Stimulated activated CD4-positive, alpha-beta T cell treated with anti-CD3 and anti-CD28 coated beads, Interleukin-15, amount 100 ng/mL, for 48 hours (primary cell): ENCODE measurements at places on chromosomes 2 and 18.

DNA sequence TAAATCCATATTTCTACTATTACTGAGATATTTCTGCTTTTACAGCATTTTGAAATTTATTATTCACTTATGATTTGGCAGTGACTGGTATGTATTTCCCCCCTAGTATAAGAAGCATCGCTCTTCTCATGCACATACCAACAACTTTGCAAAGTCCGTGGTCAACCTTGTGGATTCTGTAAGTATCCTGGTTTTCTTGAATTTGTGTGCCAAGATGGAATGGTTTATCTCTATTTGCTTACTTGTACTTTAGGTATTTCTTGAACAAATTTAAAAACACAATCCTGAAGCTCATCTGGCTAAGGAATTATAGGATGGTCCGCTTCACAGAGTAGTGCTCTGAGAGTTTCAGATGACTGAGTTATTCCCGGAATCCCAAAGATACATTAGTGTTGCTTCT is 85.0 kb upstream of the FAM237A start:
- DNase-seq: no peak

- no peak for DNase-seq
Observed at GRCh38 chr2:163778045-163778781, 42.4 kb upstream of the FIGN start.

DNA sequence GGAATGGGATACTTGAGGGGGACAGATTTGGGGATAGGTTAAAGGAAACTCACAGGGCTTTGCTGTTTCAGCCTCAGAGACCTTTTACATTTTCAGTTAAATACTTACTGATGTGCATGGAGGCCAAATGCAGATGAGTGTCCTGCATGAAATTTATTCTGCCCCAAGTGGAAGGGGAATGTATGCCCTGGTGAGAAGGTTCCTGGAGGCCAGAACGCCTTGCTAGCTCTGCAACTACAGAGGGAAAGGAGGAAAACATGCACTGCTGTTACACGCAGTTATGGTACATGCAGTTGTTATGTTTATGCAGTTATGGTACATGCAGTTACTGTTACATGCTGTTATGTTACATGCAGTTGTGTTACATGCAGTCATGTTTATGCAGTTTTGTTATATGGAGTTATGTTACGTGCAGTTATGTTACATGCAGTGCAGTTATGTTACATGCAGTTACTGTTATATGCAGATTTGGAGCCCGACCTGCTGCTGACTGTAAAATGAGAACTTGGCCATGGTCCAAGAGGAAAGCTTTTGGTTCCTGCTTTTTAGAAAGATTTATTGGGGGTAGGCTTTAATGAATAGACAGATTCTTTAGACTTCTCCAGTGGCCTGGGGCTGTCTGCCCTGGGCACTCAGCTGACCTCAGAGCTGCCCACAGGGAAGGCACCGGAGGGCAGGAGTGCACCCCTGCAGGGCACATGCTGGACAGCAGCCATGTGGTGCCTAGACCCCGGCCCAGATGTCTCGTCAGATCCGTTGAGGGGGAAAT is 84.1 kb downstream of the LDLRAD4 start:
- DNase-seq: no peak

DNA sequence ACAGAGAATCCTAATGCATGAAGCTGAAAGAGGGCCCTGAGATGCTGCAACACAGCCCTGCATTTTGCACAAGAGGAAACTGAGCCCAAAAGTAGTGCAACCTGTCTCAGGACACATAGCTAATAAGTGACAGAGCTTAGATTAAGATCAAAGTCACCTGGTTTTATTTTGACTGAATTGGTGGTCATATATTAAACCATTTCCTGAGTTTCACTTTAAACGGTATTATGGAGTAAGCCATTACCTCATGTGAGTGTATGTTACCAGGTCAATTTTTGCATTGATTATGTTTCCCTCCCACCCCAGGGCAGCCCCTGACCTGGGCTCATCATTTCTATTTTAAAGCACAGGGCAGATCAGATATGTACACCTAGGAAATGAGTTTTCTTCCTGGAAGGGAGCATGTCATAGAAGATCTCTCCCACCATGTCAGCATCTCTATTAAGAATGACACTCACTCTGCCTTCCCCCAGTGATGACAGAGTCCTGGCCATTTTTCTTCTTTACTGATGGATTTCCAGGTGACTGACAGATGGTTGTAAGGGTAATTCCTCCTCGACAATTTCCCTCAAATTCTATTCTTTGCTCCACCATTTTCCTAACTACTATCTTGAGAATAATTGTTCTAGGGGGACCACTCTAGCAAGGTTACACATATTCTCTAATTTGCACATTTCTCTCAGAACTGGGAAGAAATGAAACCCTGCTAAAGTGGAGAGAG is 441.3 kb upstream of the SLC14A2 start:
- DNase-seq: no peak

GRCh38 chr2:148865512-148865911 is 9.5 kb upstream of the KIF5C start:
- DNase-seq: no peak

- DNase-seq: no peak
Observed at GRCh38 chr18:51137891-51138290, 59.6 kb downstream of the MEX3C start.

- DNase-seq: no peak
Observed at GRCh38 chr2:26617588-26618083, 23.5 kb downstream of the CIB4 start.

GRCh38 chr2:9234680-9235146 is 28.1 kb downstream of the ASAP2 start:
- DNase-seq: no peak

DNA sequence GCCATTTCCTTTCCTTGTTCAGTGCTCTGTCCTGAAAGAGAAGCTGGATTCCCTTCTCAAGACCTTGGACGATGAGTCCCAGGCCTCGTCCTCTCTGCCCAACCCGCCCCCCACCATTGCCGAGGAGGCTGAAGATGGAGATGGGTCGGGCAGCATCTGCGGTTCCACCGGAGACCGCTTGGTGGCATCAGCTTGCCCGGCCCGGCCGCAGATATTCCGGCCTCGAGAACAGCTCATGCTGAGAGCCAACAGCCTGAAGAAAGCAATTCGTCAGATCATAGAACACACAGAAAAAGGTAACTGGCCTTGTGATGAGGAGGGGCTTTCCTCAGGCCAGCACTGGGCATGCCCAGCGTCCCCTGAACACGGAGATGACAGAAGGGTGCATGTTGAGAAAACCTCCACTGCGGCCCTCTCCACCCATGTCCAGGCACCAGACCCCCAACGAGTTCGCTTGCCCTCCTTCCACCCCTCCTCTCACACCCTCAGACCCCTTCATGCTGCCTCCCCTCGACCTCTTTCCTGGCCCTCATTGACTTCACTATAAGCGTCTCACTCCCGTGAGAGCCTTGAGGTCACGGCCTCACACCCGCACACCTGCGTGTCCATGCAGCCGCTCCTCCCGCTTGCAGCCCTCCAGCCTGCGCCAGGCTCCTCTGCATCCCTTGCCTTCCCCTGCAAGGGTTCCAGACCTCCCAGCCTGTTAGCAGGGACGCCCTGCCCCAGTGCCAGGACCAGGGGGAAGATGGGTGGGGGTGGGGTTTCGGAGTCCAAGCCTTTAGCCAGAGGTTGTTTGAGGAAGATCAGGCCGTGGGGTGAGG is 95.0 kb downstream of the DGKD start:
- no peak for DNase-seq

- no peak for DNase-seq
Observed at GRCh38 chr18:3081584-3081991, 68.6 kb upstream of the LPIN2 start.

DNA sequence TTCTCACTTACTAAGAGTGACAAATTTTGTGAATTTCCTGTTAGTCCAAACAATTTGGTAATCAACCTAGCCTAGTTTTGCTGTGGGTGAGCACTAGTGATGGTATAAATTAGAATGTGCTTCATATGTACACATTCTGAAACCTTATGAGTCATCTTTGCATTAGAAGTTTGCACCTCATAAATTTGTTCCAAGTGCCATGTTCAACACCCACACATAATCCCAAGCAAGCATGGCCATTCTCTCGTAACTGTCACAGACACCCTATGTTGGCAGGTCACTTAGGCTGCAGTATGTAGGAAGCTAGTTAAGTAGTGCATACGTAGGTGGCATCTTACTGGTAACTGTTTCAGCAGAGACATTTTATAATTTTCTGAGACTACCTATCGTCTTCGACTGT is 46.9 kb downstream of the NAB1 start:
- no peak for DNase-seq

- no peak for DNase-seq
Observed at GRCh38 chr18:47485221-47485797, 233.8 kb upstream of the SKOR2 start.

DNA sequence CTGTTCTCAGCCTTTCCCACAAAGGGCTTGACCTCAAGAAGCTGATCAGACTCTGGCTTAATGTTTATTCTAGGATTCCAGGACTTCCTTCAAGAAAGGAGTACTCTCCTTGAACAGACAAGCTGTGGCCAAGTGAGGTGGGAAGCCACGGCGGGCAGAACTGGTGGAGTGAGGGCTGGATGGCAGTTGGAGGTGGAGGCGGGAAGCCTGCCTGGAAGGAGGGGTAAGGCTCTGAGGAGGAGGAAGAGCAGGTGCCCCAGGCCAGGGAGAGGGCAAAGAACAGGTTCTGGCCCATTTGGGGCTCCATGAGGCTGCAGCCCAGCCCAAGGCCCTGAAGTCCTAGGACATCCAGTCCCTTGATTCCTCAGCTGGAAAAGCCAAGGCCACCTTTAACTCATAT is 143.9 kb downstream of the CYP26B1 start:
- DNase-seq: no peak

GRCh38 chr2:134586326-134586965 is 132.4 kb downstream of the TMEM163 start:
- no peak for DNase-seq

DNA sequence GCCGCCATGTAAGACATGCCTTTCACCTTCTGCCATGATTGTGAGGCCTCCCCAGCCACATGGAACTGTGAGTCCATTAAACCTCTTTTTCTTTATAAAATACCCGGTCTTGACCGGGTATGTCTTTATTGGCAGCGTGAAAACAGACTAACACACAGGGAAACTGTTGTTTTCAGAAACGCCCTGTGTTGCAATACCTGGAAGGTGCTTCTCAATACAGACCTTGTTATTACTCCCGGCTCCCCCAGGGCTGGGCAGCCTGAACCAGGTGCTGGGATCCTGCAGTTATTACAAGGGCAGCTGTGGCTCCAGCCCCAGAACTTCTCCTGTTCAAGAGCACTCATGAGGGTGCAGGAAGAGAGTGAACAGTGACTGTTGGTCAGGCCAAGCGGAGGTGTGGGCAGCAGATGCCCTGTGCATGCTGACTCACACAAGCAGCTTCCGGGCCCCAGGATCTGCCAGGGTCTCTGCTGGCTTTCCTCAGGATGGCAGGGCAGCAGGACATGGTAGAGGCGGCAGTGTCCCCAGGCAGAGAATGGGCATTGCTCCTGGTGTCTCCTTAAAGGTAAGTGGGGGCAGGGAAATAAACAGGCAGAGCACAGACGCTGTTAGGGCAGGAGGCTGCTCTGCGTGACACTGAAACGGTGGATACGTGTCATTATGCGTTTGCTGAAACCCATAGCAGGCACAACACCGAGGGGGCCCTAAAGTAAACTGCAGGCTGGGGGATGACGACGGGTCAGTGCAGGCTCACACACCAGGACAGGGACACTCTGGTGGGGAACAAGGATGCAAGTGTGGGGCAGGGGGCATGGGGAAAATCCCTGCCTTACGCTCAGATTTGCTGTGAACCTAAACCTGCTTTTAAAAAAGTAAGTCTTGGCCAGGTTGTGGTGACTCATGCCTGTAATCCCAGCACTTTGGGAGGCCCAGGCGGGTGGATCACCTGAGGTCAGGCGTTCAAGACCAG is 89.1 kb downstream of the NDUFA10 start:
- DNase-seq: no peak

DNA sequence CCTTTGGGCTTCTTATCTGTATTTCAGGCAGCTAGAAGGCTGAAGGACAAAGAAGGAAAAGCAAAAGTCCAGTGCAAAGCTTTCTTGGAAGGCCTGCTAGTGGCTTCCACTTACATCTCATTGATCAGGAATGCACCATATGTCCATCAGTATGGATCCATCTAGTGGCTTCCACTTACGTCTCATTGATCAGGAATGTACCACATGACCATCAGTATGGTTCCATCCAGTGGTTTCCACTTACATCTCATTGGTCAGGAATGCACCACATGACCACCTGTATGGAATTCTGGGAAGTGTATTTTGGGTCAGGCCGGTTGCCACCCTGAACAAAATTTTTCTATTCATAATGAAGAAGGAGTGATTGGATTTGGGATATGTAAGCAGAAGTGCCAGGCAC is 70.6 kb downstream of the LYPD6 start:
- no peak for DNase-seq

- DNase-seq: no peak
Observed at GRCh38 chr18:3260995-3261372, 949 bp upstream of the MYL12B start.

DNA sequence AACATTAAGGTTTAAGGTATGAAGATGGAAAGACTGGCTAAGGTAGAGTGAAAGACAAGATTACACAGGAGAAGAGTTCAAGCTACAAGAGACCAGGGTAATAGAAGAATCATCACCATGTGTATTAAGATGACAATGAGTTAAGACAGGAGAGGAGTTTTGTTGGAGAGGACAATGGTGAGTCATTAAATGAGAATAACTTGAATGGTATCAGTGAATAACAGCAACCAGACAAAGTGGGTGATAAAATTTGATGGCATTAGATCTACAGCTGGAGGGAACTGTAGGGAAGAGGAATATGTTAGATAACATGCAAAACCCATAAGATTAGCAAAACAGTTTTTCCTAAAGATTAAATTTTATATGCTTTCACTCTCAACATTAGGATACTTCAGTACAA is 18.8 kb upstream of the ENOSF1 start:
- no peak for DNase-seq

DNA sequence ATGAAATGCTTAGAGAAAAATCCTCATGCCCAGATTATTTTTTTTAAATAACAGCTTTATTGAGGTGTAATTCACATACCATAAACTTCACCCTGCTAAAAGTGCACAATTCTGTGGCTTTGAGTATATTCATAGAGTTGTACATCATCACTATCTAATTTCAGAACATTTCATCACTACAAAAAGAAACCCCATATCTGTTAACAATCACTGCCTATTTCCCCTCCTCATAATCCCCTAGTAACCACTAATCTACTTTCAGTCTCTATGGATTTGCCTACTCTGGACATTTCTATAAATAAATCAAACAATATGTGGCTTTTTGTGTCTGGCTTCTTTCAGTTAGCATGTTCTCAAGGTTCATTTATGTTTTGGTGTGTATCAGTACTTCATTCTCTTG is 51.4 kb downstream of the OSBPL1A start:
- no peak for DNase-seq

DNA sequence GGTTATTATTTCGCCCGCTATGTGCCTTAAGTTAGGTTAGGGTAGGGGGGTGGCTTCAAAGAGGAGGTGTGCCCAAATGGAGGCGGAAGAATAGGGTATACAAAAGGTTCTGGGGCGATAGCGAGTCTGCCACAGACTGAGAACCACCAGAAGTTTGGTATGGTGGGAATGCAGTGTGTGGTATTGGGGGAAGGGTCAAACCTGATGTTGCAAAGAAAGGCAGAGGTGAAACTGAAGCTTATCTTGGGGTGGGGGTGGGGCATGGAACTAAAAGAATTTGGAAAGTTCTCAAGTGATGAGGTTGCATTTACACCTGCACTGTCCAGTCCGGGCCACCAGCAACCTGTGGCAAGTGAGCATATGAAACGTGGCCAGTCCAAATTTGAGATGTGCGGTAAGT is 11.8 kb upstream of the CCBE1 start:
- DNase-seq: no peak
